ENCODE measurements at places on chromosomes 3 and 15. TPM values are rescaled to one million over a fixed set of nuclear protein-coding genes. Genes with fewer than 3 reads are reported as not detected.

Gene DUOXA2
- not detected for total RNA-seq

Gene PRICKLE2
- total RNA-seq, result 25.0 TPM

Gene FBXO45
- total RNA-seq, result 8.0 TPM

Gene KIAA1143
- total RNA-seq, result 31.8 TPM

Gene TM4SF18
- total RNA-seq, result 0.29 TPM

Gene BTLA
- total RNA-seq, result 0.36 TPM

Gene ABI3BP
- total RNA-seq, result 183 TPM

Gene TMEM207
- not detected for total RNA-seq

Gene ZNF770
- 34.7 TPM for total RNA-seq

Gene CCDC13
- total RNA-seq, result 0.72 TPM

Gene ZBTB20
- total RNA-seq, result 32.9 TPM

Gene ISL2
- total RNA-seq, result 0.29 TPM

Gene GBE1
- total RNA-seq, result 184 TPM

Gene TASOR
- 65.4 TPM for total RNA-seq

Gene KIF15
- total RNA-seq, result 1.8 TPM

Gene GOLGA6D
- total RNA-seq, result not detected

Gene DUOX1
- total RNA-seq, result under 0.01 TPM

Gene SCAANT1
- total RNA-seq, result not detected

Gene MFGE8
- total RNA-seq, result 209 TPM

Gene AADAC
- not detected for total RNA-seq

Gene BLM
- 1.4 TPM for total RNA-seq

Gene GPR87
- total RNA-seq, result not detected

Gene BFSP2
- not detected for total RNA-seq

Gene GP5
- total RNA-seq, result 0.36 TPM

Gene CNTN3
- total RNA-seq, result 0.36 TPM

Gene MOBP
- total RNA-seq, result not detected

Gene TMC3
- not detected for total RNA-seq

Gene PPP1R14D
- not detected for total RNA-seq

Gene OCA2
- not detected for total RNA-seq

Gene COLQ
- 1.5 TPM for total RNA-seq

Gene XCR1
- not detected for total RNA-seq

Gene NIT2
- total RNA-seq, result 18.1 TPM

Gene GMNC
- total RNA-seq, result under 0.01 TPM

Gene SLC22A13
- 0.29 TPM for total RNA-seq

Gene TICRR
- total RNA-seq, result 0.88 TPM

Gene DPPA2
- total RNA-seq, result not detected

Gene GLDN
- 0.59 TPM for total RNA-seq
